ENCODE measurements at places on chromosomes 1 and 21. TPM values are rescaled to one million over a fixed set of nuclear protein-coding genes. Genes with fewer than 3 reads are reported as not detected.

DNA sequence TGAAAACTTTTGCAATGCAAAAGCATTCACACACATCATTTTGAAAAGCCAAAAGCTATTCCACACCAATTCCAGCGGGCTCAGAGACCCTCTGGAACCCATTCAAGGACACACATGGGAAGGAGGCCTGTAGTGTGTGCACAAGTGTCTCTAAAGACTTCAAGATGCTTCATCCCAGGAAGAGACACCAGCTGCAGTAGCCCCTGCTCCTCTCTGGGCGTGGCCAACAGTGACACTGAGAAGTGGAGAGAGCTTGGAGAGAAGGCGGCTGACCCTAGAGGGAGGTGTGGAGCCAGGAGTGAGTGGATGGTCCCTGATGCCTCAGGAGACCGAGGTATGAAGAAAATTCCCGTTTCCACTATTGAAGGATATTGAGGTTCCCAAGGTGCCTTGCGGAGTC, 14.9 kb upstream of the TNNI1 start:
- DNase-seq = no peak

Gene LIPI
- total RNA-seq = not detected

- DNase-seq = no peak
Measured at GRCh38 chr1:1140673-1141072, 24.8 kb upstream of the C1orf159 start.

DNA sequence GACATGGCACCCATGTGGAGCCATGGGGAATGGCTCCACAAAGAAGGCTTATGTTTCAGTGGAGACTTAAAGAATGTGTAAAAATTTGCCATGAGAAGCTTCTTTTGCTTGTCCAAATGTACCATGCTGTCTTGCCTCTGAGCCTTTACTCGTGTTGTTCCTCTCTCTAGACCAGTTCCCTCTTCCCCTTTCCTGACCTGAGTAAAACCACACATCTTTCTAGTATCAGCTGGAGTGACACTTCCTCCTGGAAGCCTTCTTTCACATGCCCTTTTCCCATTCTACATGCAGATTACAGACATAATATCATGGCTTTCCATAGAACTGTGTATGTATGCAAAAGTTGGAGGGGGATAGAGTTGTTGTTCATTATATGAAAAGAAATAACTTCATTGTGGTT, 13.6 kb upstream of the GPX7 start:
- DNase-seq = no peak

- DNase-seq = no peak
Measured at GRCh38 chr1:147292631-147293251, 50.3 kb downstream of the CHD1L start.

DNA sequence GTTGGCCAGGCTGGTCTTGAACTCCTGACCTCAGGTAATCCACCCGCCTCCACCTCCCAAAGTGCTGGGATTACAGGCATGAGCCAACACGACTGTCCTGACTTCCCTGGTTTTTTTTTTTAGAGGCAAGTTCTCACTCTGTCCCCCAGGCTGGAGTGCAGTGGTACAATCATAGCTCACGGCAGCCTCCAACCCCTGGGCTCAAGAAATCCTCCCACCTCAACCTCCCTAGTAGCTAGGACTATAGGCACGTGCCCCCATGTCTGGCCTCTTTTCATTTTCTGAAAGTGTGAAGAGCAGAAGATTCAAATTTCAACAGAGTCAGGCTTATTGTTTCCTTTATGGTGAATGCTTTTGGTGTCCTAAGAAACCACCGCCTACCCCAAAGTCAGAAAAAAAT, 21.7 kb upstream of the SOX13 start:
- DNase-seq = no peak

Gene VSIG8
- total RNA-seq = 0.19 TPM

- no peak for DNase-seq
Measured at GRCh38 chr1:184559117-184559713, 172.4 kb downstream of the C1orf21 start.

DNA sequence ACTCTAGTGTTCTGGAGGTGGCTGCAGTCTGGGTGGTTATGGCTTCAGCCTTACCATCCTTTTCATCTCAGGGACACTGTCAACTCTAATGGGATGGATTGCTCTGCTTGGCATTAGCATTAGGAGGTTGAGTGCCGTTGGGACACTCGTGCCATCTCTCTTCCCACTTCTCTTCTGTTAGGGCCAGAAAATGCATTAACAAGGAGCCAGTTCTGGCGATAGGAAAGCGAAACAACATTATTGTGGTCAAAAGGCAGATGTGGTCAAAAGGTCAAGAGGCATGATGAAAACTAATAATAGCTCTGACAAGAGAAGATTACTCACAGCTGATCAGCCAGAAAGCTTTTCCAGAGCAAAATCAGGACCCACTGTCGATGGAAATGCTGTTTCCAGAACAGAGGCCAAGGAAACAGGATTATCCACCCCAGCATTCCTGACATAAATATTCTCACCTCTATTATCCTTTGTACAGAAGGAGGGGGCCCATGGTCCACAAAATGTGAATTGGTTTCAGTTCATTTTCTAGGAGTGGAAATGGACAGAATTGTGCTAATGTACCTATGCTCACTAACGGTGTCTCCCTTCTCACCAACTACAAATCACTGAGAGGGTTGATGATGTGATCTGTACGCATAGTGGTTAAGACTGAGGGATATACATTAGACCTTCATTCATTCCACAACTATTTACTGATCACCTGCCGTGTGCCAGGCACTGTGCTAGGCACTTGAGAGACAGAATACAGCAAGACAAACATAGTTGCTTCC, 72.0 kb downstream of the ST6GALNAC5 start:
- no peak for DNase-seq

DNA sequence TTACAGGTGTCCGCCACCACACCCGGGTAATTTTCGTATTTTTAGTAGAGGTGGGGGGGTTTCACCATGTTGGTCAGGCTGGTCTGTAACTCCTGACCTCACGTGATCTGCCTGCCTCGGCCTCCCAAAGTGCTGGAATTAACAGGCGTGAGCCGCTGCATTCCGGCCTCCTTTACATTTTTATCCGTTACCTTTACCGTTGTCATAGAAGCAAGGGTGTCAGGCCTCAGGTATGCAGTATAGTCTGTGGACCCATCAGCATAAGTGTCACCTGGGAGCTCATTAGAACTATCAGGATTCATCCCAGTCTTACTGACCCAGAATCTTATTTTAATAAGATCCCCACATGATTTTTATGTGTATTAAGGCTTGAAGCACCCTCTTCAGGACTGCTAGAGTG, 5.4 kb downstream of the CDC42 start:
- DNase-seq = no peak

Gene TRIM46
- total RNA-seq = 1.3 TPM

Gene LINGO4
- total RNA-seq = not detected

- no peak for DNase-seq
Measured at GRCh38 chr1:184691719-184692324, 62.8 kb downstream of the EDEM3 start.

GRCh38 chr1:195373856-195374255, 1234.4 kb downstream of the KCNT2 start:
- DNase-seq = no peak

Gene LAD1
- 0.29 TPM for total RNA-seq

Gene DMBX1
- total RNA-seq = not detected

Gene CLCA4
- total RNA-seq = not detected

- DNase-seq = no peak
Measured at GRCh38 chr1:234842726-234843641, 233.0 kb upstream of the IRF2BP2 start.

- DNase-seq = no peak
Measured at GRCh38 chr1:37169743-37170275, 135.5 kb upstream of the GRIK3 start.

Gene BROX
- total RNA-seq = 33.3 TPM

Gene TMOD4
- total RNA-seq = not detected

All from posterior vena cava (tissue), 2 donors.